ENCODE measurements at places on chromosomes 11 and 22.

- DNase-seq: no peak
Measured at GRCh38 chr11:15419696-15420095, 305.0 kb downstream of the INSC start.

DNA sequence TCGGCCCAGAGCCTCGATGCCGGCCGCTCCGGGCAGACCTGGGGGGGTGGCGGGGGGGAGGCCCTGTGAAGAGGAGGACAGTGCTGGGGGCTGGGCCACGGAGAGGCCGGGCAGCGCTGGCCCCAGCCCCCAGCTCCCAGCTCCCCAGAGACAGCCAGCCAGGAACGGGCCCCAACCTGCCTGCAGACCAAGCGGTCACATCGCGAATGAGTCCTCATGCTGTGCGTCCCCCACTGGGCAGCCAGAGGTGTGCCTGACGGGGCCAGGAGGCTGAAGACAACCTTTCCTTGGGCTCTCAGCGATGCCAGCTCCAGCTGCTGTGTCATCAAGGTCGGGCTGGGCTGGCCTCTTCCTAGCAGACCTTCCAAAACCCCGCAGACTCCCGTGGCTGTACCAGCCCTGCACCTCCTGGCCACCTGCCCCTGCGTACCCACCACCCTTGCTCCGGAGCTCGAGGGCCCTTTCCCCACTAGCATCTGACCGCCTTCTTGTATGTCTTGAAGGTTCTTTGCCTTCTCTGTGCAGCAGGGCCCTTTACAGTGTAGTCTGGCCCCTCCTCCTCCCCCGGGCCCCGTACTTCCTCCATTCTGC, 88.4 kb downstream of the CDKN1C start:
- DNase-seq: no peak

- no peak for DNase-seq
Measured at GRCh38 chr22:17700778-17701177, 62.2 kb downstream of the BCL2L13 start.

DNA sequence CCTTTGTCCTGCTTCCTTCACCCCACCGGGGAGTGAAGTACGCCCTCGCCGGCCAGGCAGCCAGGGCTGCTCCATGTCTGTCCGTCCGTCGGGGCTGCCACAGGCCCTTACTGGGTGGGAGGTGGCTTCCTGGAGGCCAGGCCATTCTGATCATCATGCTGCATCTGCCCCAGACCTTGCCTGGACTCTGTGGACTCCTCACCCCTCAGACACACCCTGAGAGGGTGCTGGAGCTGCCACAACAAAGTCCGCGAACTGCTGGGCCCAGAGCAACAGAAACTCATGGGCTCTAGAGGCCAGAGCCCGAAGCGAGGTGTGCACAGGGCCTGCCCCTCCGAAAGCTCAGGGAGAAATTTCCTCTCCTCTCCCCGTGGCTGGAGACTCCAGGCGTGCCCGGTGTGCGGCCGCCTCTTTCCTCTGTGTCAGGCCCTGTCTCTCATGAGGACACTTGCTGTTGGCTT, 124.2 kb downstream of the KCNQ1OT1 start:
- no peak for DNase-seq

DNA sequence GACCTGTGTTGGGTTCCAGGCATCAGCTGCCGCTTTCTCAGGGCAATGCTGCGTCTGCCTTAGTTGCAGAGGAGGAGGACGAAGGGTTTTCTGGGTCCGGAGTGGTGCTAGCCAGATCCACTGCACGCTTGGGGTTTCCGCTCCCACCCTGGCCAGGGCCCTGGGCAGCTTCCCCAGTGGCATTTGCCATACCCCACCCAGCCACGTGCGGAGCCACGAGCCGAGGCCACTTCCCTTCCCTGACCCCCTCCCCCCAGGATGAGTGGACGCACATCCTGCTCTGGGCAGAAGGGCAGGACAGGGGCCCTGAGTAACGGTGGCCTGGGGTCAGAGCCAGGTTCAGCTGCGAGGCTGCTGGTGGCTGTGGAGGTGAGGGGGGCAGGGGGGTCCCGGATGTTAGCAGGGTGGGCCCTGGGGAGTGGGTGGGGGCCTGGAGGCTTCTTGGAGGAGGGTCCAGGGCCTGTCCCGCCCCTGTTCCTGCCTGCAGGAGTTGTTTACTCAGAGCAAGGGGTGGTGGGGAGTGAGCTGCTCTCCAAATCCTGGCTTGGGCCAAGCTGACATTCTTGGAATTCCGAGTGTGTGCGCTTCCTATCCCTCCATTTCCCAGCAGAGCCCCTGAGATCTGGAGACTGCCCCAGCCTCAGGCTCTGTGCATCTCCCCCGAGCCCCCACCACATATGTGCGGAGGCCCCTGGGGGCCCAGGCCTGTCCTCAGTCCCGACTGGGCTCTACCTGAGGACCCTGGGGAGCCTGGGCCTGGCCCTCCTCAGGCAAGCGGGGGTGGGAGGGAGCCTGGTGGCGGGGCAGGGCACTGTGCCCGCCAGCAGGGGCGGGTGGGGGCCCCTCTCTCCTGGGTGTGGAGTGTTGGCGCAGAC, 1.4 kb downstream of the TSPAN4 start:
- DNase-seq: no peak

- no peak for DNase-seq
Measured at GRCh38 chr22:49010070-49010863, 817.4 kb downstream of the BRD1 start.

DNA sequence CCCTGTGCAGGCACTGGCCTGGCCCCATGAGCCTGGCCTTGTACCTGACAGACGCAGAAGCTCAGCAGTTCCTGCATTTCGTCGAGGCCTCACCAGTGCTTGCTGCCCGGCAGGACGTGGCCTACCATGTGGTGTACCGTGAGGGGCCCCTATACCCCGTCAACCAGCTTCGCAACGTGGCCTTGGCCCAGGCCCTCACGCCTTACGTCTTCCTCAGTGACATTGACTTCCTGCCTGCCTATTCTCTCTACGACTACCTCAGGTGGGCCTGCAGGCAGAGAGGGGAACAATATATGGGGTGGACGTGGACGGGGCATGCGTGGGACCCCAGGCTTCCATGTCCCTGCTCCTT, 4.9 kb downstream of the LARGE2 start:
- no peak for DNase-seq

- no peak for DNase-seq
Measured at GRCh38 chr11:17387254-17387653, 1.2 kb downstream of the KCNJ11 start.

DNA sequence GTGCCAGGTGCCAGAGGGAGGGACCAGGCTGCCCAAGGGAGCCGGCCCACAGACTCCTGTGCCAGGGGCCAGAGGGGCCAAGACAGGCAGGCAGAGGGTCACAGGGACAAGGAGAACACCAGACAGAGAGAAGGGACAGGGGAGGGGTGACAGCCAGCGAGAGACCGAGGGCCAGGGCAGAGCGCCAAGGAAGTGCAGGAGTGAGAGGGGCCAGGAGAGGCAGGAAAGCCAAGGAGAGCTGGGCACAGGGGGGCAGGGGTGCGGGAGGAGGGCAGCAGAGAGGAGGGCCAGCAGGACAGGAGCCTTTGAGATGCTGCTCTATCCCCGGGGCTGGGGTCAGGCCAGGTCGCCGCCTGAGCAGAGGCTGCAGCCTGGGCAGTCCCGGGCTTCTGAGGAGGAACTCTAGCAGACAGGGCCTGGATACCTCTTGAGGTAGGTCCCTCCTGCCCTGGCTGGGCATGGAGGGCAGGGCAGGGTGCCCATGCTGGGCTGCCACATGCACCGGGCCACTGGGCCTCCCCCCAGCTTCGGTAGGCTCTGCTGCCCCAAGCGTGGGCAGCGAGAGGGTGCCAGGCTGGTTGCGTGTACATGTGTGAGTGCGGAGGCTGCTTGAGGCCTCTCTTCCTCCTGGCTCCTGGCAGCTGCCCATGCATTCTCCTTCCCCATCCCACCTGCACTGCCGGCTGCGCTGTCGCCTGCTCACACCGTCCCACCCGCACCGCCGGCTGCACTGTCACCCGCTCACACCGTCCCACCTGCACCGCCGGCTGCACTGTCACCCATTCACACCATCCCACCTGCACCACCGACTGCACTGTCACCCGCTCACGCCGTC, 12.2 kb downstream of the LSP1 start:
- no peak for DNase-seq

- no peak for DNase-seq
Measured at GRCh38 chr11:13899603-13900002, 62.9 kb upstream of the SPON1 start.

DNA sequence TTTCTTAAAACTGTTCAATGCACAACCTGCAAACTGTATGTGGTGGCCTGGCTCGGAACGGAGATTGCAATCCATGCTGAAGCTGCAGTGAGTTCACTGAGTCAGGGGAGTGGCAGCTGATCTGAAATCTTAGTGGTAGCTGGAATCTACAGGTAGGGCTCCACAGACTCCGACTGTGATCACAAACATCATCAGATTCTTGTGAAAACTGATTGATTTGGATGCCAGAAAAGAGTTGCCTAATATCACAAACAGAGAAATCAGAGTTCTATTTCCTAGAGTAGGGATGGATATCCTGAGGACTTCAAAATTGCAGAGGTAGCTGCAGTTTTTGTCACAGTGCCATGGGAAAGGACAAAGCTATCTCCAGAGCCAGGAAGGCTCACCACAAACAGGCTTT, 57.5 kb upstream of the SC5D start:
- no peak for DNase-seq

DNA sequence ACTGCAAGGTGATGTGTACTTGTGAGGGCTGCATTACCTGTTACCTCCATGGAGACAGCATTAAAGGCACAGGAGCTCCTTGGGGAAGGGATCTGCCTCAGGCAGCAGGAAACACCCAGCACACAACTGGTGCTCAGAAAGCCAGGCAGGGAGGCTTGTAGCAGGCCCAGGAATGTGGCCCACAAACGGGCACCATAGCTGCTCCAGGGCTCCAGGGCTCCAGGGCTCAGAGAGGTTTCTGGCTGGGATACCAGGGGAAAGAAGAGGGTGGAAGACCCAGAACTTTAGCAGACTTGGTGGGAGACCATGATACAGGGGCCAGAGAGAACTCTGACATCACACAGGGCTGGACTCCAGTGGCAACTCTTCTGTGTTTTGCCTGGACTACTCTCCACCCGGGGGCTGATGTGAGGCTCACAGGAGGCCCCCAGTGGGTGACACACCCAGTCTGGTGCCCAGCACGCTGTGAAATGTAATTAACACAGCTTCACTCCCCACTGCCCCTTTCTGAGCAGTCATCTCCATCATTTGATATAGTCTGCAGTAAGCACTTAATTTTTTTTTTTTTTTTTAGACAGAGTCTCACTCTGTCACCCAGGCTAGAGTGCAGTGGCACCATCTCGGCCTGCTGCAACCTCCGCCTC, 14.7 kb upstream of the SULT4A1 start:
- no peak for DNase-seq

DNA sequence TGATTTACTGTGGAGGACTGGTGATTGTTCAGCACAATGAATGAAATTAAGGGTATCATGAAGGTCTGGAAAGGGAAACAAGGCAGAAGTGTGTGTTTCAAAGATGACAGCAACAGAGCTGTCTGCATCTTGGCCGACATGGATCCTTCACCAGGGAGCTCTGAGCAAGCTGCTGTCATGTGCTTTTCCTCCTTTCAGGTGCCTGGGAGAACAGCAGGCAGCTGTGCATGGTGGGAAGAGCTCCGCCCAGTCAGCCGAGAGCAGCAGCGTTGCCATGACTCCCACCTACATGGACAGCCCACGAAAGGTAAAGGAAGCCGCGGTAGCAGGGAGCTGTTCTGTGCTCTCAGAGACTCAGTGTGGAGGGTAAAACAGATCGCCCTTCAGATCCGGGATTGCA, 87.1 kb upstream of the YWHAH start:
- no peak for DNase-seq

DNA sequence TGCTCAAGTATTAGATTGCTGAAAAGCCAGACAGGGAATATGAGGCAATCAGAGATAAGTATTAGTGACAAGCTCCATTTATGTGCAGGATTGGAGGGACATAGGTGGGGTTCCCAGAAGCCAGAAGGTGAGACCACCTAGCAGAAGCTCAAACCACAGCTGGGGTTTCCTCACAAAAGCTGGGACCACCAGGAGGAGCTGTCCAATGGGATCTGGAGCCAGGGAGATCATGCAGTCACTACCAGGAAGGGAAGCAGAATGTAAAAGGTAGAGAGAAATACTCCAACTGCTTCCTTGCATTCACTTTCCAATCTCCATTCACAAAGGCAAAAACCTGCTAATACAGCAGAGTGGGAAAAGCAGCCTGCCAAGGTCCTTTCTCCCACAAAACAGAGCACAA, 5.2 kb upstream of the FSHB start:
- DNase-seq: no peak

Measured in cortex of kidney (tissue), 1 donor.